ENCODE measurements at places on chromosomes 5 and 9. TPM values are rescaled to one million over a fixed set of nuclear protein-coding genes. Genes with fewer than 3 reads are reported as not detected.

The CARTPT gene
- not detected for total RNA-seq

DNA sequence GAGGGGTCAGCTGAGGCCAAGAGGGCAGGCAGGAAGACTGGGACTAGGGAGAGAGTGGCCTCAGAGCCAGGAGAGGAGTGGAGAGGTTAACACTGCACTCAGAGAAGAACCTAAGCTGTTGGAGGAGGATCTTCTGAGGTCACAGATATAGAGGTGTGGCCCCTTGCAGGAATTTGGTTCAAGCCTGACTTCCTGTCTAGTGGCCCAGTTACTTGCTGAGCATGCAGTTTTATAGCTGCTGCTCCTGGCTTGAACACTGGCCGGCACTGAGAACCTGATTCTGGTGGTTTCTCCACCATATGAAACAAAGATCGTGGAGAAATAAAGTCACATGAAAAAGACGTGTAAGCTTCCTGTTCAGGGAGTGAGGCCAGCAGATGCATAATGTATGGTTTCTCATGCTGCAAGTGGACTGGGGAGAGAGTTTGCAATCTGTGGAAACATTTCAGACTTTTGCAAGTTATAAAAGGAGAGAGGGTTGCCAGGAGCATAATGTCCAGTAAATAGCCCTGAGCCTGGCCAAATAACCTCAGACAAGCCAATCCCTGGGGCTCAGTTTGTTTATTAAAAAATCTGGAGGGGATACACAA, 82.6 kb downstream of the GALNT10 start:
- peaks cover 56% of the 10 kb centered on the region for H3K4me1 ChIP-seq
- H3K4me3 ChIP-seq, result no peak overlapping the region
- H3K27ac ChIP-seq, result peak overlapping the region; percentile 18
- H3K27me3 ChIP-seq, result no peaks in the 10 kb centered on the region
- DNase-seq, result peak; percentile 21

DNA sequence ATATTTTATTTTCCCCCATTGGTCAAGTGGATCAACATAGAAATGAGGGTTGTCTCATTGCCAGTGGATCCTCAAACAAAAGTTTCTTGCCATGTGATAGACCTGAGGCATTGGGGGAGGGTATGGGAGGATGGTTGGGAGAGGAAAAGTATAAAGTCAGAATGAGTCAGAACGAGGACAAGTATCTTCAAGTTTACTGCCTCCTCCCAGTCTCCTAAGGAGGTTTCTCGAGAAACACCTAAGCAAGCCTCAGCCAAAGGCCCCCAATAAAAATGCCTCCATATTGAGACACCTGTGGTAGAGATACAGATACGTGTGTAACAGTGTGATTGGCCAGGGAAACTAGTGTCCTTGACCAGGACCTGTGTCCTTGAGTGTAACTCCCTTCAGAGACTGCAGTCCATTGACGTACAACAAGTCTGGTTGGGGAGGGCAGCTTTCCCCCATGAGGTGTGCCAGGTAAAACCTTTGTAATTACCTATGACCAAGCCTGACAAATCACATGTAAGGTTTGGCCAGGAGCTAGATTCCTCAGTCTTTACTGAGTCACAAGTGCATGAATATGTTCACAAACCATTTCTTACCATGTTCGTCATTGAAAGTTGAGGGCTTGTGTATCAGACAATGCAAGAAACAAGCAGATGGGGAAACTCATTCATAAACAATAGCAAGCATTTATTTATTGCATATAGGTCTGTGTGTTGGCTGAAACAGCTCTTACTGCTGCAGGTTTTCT, 198.6 kb upstream of the SH3GL2 start:
- H3K4me3 ChIP-seq, result no peak overlapping the region
- DNase-seq, result no peak
- H3K27ac ChIP-seq, result no peak overlapping the region
- no peaks in the 10 kb centered on the region for H3K27me3 ChIP-seq
- no peaks in the 10 kb centered on the region for H3K36me3 ChIP-seq
- H3K4me1 ChIP-seq, result no peaks in the 10 kb centered on the region

DNA sequence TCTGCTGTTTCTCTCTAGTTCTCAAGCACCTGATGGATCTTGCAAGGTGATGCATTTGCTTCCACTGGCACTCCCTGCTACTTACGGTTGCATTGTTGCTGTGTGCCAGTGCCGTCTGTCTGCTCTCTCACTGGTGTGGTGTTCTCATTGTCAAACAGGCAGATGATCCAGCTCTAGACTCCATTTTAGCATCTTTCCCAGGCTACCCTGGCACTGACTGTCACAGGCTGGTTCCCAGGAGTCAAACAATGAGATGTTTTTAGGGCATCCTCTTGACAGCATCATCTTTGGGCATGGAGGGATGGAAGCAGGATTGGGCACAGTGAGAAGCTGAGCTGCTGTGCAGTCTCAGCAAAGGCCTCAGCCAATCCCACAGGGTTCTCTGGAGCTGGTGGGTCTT, 12.9 kb downstream of the MTRR start:
- H3K36me3 ChIP-seq, result peaks cover 98% of the 10 kb centered on the region
- no peak overlapping the region for H3K27ac ChIP-seq
- no peak for DNase-seq
- no peaks in the 10 kb centered on the region for H3K4me1 ChIP-seq
- no peak overlapping the region for H3K4me3 ChIP-seq
- H3K27me3 ChIP-seq, result no peaks in the 10 kb centered on the region

- no peak for DNase-seq
- peaks cover 5% of the 10 kb centered on the region for H3K4me1 ChIP-seq
- H3K27ac ChIP-seq, result no peak overlapping the region
- H3K4me3 ChIP-seq, result peak overlapping the region; percentile 62
- peaks cover 13% of the 10 kb centered on the region for H3K36me3 ChIP-seq
Measured at GRCh38 chr9:71908825-71909224, 2.2 kb downstream of the ABHD17B start.
